ENCODE measurements at places on chromosomes 1 and 21.

DNA sequence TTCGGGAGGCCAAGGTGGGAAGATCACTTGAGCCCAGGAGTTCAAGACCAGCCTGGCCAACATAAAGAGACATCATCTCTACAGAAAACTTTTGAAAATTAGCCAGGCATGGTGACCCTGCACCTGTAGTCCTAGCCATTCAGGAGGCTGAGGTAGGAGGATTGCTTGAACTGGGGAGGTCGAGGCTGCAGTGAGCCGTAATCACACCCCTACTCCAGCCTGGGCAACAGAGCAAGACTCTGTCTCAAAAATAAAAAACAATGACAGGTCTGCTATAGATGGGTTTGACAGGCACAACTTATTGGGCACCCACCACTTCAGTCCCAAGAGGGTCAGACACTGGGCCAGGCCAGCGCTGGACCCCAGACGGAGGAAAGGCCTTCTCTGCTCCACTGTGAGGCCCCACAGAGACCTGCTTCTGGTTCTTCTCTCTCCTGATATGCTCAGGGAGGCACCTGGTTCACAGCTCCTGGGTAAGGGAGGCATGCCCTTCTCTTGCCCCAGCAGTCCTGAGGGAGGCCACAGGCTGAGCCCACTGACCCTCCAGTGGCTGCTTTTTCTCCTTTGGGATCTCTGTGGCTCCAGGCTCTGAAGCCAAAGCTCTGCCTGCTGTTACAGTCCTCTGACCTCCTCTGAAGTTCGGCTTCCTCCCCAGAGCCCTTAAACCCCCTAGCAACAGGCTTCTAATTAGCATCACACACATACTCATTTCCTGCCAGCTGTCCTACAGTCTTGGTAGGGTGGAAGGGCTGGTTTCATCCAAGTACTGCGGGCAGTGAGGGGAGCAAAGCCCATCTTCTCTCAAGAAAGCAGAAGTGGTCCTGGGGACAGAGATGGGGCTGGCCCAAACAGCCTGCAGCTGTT is 14.4 kb downstream of the S100A16 start:
- DNase-seq = peak; percentile 78

DNA sequence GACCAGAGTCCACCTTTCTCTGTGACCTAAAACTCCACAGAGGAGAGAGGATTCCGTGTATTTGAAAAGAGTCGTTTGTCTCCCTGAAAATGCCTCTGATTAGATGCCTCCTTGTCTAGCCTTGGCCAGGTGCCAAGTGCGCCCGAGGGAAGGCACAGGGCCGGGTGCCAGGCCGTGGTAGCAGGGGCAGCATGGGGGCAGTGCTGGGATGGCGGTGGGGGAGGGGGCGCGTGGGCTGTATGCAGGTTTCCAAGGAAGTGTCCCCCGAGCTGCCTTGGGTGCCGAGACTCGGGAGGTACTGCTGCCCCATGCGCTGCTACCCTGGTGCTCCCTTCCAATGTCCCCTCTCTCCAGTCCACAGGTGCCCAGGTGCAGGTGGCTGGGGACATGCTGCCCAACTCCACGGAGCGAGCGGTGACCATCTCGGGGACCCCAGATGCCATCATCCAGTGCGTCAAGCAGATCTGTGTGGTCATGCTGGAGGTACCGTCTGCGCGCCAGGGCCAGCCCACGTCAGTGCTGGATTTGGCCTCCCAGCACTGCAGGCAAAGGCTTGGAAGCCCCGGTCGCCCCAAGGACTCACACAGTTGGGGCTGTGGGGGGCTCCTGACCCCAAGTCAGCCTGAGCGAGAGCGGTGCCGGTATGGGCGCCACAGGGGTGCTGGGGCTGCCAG is 70.9 kb upstream of the COL6A1 start:
- DNase-seq = no peak

GRCh38 chr1:150110116-150110515 is 39.6 kb upstream of the PLEKHO1 start:
- DNase-seq = no peak

DNA sequence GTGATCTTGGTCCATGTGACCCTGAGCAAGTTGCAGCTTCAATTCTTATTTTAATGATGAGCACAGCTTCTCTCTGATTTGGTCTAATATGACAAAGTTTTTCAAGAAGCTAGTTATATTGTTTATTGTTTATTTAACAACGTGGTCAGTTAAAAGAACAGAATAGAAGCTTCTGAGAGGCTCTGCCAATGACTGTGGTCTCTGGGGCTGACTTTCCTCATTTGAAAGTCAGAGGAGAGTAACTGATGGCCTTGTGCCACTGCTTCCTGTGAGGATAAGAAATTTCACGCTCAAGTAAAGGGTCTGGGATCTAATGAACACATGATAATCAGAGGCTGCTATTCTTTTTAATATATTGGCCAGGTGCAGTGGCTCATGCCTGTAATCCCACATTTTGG is 7.3 kb downstream of the HHIPL2 start:
- no peak for DNase-seq

- DNase-seq = no peak
Observed at GRCh38 chr1:114482585-114482984, 28.4 kb downstream of the TRIM33 start.

DNA sequence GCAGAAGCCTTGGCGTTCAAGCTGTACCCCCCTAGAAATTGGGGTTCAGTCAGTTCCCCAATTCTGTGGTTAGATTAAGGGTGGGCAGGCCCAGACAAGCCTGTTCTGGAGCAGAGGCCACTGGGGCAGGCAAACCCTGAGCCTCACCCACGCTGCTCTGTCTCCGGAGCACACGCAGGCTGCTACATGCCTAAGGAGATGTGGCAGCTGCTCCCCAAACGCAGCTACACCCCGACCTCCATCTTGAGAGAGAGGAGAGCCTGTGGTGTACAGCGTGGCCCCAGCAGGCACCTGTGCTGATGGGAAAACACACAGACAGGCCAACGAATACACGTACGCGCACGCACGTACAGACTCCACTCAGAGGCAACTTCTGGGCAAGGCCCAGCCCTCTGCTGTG is 33.9 kb upstream of the GRHL3 start:
- DNase-seq = no peak

- peak; percentile 29 for DNase-seq
Observed at GRCh38 chr1:206967096-206967849, 3.0 kb downstream of the FCAMR start.

DNA sequence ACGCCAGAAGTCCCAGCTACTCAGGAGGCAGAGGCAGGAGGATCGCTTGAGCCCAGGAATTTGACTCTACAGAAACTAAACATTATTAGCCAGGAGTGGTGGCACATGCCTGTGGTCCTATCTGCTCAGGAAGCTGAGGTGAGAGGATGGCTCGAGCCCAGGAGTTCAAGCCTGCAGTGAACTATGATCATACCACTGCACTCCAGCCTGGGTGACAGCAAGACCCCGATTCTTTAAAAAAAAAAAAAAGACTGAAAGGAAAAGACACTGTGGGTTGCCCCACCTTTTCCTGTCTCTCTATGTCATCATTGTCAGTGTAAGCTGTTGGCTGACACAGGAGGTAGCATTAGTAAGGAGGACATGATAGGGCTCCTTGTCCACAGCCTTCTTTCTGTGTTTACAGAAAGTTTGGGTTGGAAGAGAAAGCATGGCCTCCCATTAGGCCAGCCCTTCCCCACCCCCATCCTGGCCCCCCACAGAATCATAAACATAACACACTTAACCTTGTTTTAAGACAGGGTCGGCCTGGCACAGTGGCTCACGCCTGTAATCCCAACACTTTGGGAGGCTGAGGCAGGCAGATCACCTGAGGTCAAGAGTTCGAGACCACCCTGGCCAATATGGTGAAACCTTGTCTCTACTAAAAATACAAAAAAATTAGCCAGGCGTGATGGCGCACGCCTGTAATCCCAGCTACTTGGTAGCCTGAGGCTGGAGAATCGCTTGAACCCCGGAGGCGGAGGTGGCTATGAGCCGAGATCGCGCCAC is 20.6 kb upstream of the RCAN3 start:
- DNase-seq = no peak

GRCh38 chr21:35528116-35529042 is 479.3 kb upstream of the RUNX1 start:
- peak; percentile 20 for DNase-seq

- DNase-seq = no peak
Observed at GRCh38 chr1:159867664-159868026, 5.2 kb upstream of the VSIG8 start.

GRCh38 chr1:8723010-8723409 is 94.4 kb downstream of the RERE start:
- no peak for DNase-seq
